Endothelial cell of umbilical vein (primary cell): ENCODE measurements at places on chromosomes 7 and 10. TPM values are rescaled to one million over a fixed set of nuclear protein-coding genes. Genes with fewer than 3 reads are reported as not detected.

DHTKD1 gene
- 15.3 and 17.6 TPM in 2 replicates for total RNA-seq

ADCY1 gene
- total RNA-seq: 0.53 and 1.6 TPM in 2 replicates

GRID2IP gene
- total RNA-seq: not detected in 2 replicates

FFAR4 gene
- not detected in 2 replicates for total RNA-seq

CYP3A4 gene
- total RNA-seq: not detected in 2 replicates

VPS50 gene
- total RNA-seq: 23.9 and 25.6 TPM in 2 replicates

DNA sequence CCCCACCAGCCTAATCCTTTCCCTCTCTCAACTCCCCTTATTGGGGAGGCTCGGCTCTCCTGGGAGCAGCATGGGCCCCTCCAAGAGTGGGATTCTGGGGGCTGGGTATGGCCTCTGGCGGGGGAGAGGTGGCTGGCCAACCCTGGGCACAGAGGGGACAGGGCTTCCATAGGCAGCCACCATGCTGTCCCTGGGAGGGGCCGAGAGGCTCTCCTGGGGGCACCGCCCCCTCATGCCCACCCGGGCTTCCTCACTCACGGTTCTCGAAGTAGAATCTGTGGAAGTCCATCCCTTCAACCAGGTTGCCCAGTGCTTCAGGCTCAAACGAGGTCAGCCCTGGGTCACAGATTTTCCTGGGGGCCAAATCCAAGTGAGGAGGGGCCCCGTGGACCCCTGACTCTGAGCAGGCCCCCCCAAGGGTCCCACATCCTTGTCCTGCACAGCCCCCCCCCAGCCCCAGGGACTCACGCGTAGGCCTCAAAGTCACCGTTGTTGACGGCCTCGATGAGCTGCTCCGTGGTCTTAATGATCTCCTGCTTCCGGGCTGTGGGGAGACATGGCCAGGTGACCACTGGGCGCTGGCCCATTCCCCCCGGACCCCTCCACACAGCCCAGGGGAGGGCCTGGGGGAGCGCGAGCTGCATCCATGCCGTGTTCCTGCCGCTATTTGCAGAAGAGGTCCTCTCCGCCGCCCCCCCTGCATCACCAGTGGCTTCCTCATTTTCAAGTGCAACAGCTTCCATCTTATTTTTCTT, 19.8 kb downstream of the YKT6 start:
- DNase-seq: no peak

- no peak for DNase-seq
Observed at GRCh38 chr7:21941611-21942141, 4.0 kb downstream of the CDCA7L start.

GRCh38 chr10:75105576-75106197, 5.8 kb upstream of the SAMD8 start:
- DNase-seq: no peak
